ENCODE measurements at places on chromosomes 3 and 15. TPM values are rescaled to one million over a fixed set of nuclear protein-coding genes. Genes with fewer than 3 reads are reported as not detected.

- no peak for DNase-seq
Observed at GRCh38 chr3:40925231-40925630, 274.1 kb upstream of the CTNNB1 start.

CXCR6 gene
- 0.59 TPM for total RNA-seq

DNA sequence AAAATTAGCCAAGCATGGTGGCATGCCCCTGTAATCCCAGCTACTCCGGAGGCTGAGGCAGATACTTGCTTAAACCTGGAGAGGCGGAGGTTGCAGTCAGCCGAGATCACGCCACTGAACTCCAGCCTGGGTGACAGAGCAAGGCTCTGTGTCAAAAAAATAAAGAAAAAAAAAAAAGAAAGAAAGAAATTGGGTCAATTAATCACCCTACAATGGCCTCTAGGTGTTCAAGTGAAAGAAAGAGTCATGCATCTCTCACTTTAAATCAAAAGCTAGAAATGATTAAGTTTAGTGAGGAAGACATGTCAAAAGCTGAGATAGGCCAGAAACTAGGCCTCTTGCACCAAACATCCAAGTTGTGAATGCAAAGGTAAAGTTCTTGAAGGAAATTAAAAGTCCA, 44.9 kb upstream of the GSK3B start:
- no peak for DNase-seq

DNA sequence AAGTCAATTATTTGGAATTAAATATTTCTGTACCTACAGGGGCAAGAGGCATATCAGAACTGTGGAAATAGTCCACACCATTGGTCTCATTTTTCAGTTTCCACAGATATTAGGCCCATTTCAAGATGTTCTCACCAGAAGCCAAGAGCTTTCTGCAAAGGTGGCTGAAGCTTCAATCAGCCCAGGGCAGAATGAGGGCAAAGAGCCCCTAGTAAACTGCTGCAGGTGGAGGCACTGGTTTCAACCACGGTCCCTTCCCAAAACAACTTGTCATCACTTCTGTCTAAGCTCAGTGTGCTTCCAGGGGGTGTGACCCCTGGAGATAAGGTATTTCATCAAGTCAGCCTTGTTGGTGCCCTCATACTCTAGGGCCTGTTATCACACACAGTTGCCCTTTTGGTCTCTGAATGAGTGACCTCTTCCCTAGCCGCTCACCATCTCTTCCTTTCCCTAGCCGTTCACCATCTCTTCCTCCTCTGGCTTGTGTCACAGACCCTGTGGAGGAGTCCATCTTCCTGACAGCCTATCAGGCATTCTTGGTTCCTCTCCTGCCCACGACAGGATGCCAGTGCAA, 21.2 kb downstream of the IL17RD start:
- DNase-seq = no peak

GRCh38 chr3:54191220-54191619, 68.9 kb downstream of the CACNA2D3 start:
- DNase-seq = no peak

- peak; percentile 53 for DNase-seq
Observed at GRCh38 chr15:80776420-80777045, 2.6 kb upstream of the CEMIP start.

DNA sequence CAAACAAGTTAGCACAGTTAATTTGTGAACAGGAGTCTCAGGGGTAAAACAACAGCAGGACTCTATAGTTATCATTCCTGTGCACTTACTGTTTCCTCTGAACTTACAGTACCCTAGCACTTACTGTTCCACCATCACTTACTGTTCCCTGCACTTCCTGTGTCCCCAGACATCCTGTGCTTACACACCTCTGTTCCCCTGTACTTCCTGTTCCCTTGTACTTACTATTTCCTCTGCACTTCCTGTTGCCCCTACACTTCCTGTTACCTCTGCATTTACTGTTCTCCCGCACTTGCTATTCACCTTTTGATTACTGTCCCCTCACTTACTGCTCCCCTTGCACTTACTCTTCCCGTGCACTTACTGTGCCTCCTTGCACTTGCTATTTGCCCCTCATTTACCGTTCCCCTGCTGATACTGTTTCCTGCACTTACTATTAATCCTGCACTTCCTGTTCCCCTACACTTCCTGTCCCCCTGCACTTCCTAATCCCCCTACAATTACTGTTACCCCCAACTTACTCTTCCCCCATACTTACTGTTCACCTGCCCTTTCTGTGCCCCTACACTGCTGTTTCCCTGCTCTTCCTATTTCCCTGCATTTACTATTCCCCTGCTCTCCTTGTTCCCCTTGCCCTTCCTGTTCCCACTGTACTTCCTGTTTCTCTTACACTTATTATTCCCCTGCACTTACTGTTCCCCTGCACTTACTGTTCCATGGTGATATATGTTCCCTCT, 30.3 kb downstream of the TPRA1 start:
- no peak for DNase-seq

Measured in left ventricle myocardium superior (tissue), 1 donor.